ENCODE measurements at places on chromosomes 2 and 18.

DNA sequence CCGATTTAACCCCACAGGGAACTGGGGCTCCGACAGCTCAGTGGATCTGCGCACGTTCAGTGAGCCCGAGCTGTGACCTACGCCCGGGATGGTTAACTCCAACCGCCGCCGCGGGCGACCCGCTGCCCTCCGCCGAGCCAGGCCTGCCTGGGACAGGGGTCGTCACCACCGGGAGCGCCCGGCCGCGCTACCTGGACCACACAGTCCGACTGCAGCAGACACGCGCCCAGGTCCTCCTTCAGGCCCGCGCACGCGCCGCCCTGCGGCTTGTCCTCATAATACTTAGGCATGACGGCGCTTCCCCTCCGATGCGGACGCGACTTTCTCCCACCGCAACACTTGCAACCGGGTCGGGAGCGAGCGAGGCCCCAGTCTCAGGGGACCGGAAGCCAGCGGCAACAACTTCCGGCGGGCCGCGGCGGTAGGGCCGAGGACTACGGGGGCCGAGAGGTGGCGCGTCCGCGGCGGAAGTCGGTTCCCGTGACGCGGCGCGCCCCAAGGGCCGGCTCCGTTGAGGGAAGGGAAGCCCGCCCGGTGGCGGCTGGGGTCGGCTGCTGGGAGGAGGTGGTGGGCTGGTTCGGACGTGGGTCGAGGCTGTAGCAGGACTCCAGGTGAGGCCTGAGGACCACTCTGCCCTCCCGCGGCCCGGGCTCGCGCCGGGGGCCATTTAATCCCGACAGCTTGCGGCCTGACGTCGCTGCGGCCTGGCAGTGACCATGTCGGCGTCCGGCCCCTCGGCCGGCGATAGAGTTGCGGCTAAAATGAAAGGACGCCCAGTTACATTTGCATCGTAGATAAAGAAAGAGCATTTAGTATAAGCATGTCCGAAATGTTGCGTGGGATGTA is at the start of the genes COA5 and UNC50:
COA5 (minus strand) TSS at position 397 of the 846 bp plus-strand sequence; CDS start at position 290, 107 bp downstream.
UNC50 (plus strand) TSS at position 474 of the 846 bp plus-strand sequence. CDS start 1,171 bp downstream, outside the sequence.
- DNase-seq = peak; percentile 98

DNA sequence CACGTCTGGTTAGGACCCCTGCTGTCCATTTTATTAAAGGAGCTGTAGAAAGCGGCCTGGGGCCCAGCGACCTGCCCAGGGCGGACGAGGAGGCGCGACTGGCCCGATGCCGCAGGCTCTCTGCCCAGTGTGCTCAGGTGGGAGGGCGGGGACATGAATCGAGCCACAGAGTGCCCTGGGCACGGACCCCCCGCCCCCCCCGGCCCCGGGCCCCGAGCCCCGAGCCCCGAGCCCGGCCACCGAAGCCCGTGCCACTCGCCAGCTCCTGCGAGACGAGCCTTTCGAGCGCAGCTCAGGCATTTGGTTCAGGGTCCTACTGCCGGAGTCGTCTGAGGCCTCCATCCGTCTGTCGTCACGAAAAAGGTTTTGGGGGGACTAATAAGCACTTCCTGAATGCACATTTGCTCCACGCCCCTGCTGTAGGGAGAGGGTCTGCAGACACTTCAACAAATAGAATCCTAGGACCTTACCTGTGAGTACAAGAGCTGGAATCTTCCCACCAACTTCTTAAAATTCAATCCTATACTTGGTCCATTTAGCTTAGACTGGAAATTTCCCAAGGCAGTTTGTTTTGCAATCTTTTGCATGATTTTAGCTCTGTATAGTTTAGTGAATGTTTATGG is 602 bp upstream of the ADAM17 start:
- DNase-seq = peak; percentile 58

- DNase-seq = no peak
These were observed 131.5 kb downstream of the PRKCE start for GRCh38 chr2:45782986-45783385.

DNA sequence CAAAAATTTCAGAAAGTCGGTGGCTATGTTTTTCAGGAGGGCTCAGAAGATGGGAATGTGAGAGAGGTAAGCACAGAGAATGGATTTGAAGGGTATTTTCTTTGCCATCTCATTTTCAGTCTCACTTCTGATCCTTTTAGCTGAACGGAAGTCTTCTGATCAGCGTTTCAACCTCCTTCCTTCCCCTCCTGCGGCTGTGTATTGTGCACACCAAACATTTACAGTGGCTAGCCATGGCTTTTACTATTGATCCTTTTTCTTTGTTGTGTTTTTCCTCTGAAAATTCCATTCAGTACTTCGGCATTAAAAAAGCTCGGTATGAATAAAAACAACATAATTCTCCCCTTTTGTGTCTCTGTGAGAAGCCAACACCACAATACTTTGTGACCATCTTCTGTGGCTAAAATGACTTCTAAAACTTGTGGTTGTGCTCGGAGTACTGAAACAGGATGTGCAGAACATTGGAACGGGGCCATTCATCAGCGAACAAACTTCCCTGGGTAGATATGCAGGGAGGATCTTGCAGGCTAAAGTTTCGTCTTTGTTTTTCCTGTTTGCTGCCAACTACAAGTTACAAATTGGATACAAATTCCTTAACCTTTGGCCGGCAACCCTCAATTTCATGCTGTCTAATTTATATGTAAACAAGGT is 260.8 kb upstream of the FAM98A start:
- peak; percentile 4 for DNase-seq

GRCh38 chr2:20352581-20353216 is 2.1 kb upstream of the PUM2 start:
- no peak for DNase-seq

DNA sequence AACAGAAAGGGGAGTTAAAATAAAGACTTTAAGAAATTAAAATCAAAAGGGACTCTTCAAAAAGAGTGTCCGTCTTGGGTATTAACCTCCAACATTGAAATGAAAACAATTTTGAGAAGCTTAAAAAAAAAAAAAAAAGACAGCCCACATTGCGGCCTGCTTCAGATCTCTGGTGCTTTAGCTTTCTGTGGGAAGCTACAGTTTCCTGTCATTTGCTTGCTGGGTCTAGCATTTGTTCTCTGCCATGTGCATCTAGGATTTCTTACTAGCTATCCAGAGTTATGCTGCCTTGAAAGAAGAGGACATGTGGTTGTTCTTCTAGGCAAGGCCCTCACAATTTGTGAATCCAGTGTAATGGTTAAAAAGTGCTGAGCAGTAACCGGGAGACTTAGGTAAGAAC is 375.3 kb downstream of the SLC4A3 start:
- no peak for DNase-seq

DNA sequence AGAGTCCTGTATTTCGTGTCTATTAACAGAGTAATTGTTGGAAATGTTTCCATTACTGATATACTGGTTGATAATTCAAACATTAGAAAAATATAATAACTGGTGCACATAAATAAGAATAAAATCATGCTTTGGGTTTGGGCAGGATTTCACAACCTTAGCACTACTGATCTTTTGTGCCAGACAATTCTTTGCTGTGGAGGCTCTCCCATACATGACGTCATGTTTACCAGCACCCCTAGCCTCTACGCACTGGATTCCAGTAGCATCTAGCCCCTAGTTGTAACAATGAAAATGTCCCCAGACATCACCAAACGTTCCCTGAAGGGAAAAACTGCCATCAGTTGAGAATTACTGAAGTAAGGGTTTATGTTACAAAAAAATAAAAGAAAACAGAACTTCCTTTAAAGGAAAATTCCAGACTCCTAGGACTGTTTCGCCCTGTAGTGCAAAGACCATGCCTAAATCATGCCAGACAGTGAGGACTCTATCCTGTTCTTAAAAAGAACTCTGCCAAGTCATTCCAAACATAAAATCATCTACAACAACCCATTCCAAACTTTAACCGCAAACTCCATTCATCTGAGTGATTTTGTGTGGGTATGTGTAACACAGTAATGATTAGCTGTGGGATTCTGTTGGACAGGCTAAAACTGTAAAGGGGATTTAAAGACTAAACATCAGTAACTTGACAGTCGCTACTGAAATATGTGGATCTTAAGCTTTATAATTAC is 313.4 kb upstream of the CCDC68 start:
- DNase-seq = no peak

DNA sequence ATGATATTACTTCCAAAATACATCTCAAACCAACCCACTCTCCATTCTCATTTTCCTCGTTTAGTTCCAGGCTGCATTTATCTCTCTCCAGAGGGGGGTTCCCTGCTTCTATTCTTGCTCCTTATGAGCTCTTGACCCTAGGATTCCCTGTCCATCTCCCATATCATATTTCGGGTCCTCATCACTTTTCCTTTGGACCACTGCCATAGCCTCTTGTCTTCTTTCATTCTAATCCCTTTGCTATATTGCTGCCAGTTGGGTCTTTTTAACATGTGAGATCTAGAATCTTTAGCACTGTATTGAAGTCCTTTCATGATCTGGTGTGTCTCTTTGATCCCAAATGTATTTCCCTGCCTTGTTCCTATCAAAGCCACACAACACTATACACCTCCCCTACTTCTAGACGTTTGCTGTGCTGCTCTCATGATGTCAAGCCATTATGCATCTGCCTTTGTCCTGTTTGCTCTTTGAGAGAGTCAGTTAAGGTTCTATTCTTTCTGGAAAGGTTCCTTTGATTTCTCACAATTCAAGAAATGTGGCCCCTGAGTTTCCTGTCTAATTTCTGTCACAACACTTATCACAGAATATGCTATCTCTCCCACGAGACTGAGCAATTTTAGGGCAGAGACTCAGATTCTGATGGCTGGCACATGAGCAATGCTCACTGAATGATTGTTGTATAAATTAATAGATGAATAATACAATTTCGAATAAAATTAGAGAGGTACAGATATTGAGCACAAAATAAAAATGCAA is 43.2 kb upstream of the SESTD1 start:
- DNase-seq = no peak

DNA sequence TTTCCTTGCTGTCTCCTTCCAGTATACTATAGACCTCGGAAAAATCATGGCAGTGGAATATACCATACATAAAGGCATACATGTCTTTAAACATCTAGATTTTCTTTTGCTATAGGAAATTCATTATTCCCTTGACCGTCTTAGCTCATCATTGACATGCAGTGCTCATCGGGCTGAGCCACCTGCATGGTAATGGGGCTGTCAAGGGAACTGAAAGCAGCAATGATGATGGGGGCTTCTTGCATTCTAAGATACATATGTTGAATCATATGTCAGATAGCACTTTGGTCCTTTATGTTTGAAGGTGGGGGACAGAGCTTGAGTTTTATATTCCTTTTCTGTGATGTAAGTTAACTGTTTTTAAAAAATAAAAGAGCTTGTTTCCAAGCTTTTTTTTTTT is 106.6 kb downstream of the ICA1L start:
- no peak for DNase-seq

GRCh38 chr2:42068571-42069178 is 20.9 kb downstream of the PKDCC start:
- DNase-seq = no peak

DNA sequence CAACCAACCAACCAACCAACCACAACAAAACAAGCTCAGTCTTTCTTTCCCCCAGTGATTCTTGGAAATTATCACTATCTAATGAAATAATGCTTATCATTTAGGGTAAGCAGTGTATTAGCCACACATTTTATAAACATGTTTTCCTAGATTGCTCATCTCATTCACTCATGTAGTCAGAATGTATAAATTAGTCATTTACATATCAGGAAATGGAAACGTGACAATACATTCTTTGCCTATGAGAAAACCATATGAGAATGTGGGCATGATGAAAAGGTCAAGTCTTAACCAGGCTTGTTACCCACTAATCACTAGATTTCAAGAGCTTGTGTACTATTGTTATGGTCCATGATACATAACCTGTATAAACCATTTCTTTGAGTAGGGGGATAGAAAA is 1583.4 kb upstream of the PIK3C3 start:
- no peak for DNase-seq

DNA sequence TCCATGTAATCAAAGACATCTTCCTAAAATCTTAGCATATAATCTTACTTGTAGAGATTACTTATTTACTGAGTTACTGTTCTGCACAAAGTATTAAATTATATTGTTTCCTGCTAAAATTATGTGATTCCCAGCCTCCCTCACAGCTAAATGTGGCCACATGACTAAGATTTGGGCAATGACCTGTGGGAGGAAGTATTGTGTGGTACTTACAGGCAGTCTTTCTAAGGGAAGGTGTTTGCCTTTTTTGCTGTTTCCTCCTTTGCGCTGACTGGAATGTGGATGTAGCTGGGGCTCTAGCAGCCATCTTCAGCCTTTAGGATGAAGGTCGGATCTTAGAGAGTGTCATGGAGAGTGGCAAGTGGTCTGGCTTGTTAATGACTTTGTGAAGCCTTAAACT is 146.3 kb upstream of the APCDD1 start:
- no peak for DNase-seq

DNA sequence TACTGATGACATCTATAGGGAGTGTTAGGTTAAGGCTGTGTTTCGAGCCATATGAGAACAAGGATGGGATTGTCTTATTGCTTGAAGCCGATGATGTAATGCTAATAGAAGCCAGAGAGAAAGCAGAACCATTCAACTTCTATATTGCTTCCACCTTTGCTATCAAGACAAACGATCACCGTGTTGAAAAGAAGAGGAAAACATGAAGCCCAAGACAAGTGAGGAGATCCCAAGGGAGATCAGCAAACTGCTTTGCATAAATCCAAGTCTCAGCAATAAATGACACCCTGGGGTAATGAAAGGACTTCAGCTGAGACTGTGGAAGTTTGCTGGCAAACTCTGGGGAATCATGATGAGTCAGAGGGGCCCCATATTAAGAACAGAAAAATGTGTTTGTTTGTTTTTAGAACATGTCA is 206.2 kb downstream of the NCKAP5 start:
- no peak for DNase-seq

DNA sequence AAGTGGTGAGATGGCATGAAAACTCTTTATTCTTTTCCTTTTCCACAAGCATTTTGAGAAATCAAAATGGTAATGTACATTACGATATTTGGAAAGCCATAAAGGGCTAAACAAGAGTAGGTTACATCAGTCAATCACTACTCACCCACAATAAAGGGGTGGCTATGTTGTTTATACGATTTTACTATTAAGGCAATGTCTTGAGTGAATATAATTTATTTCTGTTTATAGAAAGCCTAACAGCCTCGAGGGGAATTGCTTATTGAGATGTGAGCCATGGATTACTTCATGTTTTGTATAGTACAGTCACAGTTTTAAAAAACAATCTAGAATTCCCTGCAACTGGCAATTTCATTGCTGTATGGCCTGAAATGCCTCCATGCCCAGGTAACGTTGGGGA is 237.5 kb upstream of the RBBP8 start:
- no peak for DNase-seq

DNA sequence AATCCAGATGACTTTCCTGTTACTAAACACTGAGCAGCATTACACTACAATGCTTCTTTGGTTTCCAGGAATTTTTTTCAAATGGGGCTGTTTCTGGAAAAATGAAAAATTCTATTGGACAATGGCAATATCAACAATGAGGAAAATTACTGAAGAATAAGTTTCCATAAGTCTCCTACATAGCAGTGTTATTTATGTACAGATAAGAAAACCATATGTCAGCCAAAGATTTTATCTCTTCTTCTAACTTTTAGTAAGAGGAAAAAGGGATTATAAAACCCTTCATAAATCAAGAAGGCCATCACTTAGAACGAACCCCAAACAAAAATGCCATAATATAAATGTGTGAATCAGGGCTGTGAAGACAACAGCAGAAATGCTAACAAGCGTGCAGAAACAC is 31.6 kb upstream of the NOSTRIN start:
- no peak for DNase-seq

GRCh38 chr2:189164746-189165145 is 14.8 kb downstream of the COL5A2 start:
- DNase-seq = no peak
